ENCODE measurements at places on chromosomes 13 and 19.

DNA sequence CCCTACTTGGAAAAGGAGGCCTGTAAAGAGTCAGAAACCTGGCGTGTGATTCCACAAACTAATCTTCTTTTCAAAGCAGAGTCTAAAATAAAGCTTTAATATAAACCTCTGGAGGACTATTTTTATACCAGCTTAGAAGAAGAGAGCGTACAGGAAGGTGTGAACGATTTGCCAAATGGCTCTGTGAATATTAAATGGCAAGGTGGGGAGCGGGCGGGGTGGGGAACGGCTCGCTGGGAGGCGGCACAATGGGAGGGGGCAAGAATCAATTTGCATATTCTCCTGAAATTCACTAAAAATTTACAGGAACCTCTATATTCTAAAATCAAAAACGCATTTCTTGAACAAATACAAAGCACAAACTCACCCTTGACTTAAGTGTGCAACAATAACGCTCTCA lies 982 bp downstream of the ZNF780B start:
- no peak for DNase-seq

DNA sequence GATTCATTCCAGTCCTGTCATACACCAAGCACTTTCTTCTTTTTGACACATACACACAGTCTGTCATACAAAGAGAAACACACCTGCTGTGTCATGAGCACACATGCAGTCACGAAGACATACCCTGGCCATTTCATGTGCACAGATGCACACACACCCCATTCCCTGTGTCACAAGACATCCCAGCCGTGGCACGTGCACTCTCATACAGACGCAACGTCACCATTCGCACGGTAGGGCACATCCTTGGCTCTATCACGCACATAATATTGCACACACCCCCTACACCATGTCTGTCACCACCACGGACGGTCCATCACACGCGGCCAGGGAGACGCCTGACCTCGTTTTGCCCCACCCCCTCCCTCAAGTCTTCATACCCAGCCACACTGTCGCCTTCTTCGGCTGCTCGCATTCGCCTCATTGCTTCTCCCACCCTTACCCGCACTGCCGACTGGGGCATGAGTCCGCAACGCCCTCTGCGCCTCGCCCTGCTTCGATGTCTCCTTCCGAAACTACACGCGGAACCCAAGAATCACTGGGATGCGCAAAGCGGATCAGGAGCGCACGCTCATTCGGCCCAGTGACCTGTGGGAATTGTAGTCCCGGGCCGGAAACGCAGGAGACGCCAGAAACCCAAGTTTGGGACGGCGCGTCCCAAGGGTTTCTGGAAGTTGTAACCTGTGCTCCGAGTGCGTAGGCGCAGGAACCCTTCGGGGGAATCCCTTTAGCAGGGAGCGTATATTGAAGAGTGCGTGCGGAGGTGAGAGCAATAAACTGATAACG lies 6.8 kb upstream of the ZNF283 start:
- peak; percentile 68 for DNase-seq

DNA sequence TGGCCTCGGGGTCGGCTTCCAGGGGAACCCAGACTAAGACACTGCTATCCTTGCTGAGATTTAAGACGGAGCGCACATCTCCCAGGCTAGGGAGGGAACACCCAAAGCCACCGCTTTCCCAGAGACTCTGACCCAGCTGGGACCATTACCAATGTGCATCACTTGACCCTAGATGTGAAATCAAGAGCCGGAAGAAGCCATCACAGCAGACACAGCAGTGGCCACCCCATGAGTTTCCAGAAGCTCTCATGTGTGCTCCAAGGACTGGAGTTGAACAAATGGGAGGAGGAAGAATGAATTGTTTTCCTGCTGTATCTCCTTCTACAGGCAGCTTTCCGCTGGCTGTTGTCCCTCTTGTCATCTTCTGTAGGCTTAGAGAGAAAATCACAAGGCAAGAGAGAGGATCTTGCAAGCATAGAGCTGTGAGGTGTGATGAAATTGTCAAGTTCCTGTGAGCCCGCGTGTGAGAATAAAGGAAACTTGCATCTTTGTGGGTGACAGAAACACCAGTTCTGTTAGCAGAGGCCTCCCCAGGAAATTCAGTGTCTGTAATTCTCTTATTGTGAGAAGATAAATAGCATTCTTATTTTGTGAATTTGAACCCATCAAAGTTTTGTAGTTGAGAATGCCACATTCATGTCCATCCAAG lies 711.8 kb downstream of the UQCRFS1 start:
- peak; percentile 69 for DNase-seq

GRCh38 chr13:102839462-102839861 lies 6.4 kb upstream of the ERCC5 start:
- no peak for DNase-seq

DNA sequence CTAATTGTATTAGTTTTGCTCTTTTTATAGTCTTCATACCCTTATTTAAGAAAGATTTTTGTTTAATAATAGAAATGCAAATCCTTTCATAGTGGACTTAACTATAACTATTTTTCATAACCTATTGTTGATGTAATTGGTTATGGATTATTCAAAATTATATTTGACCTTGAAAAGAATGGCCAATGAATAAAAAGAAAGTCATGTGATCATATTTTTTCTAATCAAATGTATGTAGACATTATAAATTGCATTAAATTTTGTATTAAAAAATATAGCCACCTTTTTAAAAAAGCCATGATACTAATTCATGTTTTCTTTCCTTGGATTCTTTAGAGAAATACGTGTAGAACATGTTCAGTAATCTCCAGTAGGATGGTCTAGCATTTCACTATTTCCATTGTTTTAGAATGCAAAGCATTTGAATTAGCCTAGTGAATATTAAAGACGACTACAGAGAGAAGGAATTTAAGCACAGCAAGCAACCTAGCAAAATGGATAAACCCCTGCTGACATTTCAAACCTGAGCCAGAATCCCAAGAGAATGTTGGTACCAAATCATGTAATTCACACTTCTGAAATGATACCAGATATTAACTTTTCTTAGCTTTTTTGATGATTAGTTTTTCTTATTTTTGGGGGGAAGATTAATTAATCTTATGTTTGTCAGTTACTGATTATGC lies 1297.4 kb upstream of the MIR17HG start:
- no peak for DNase-seq

DNA sequence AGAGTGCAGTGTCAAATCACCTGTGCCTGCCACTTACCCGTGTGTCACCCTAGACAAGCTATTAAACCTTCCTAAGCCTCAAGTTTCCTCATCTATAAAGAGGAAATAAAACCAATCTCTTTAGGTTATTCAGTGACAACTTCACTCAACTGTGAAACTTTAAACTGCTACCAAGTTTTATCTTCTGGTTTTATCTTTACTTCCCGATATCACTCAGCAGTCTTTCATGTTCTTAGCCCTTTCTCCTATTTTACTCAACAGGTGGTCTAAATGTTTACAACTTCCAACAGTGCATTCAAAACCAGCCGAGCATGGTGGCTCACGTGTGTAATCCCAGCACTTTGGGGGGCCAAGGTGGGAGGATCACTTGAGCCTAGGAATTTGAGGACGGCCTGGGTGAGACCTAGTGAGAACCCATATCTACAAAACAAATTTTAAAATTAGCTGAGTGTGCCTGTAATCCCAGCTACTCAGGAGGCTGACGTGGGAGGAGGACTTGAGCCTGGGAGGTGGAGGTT lies 59.6 kb downstream of the GPALPP1 start:
- no peak for DNase-seq

- peak; percentile 69 for DNase-seq
Measured at GRCh38 chr19:49930483-49931011, 1.2 kb upstream of the NUP62 start.

DNA sequence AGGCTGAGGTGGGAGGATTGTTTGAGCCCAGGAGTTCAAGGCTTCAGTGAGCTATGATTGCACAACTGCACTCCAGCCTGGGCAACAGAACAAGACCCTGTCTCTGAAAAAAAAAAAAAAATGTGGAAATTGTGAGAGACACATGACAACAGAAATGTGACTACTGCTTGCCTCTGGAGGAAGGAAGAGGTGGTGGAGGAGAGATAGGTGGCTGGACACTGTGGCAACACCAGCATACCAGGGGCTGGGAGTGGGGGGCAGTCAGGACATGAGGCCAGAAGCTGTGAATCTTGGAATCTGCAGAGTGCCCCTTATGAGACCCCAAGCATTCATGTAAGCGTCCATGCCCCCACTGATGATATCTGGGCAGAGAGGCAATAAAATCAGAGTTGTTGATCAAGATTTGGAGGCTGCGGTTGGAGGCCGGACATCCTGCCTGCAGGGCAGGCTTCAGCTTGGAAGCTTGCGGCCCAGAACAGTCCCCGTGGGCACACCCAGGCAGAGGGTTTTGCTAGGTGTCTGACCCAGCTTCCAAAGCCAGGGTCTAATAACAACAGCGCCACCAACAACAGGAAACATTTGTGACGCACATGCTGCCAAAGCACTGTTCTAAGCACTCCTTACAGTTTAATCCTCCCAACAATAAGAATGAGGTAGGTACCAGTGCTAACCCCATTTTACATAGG lies 16.9 kb downstream of the FAM187B start:
- DNase-seq = peak; percentile 93

DNA sequence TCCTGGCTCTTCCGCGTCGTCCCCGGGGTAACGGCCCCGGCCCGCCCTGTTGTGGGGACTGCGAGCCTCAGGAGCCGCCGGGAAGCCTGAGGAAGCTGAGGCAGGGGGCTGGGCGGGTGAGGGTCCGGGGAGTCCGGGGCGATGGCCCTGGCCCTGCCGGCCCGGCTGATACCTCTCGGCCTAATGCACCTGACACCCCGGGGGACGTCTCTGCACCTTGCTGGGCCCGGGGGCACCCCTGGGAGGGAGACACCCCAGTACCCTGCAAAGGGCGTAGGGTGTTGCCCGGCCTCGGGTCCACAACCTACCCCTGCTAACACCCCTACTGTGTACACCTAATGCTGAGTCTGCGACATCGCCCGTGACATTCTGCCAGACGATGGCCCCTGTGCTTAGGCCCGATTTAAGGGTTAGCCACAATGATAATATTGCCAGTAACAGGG lies 410 bp downstream of the PIN1 start:
- DNase-seq = no peak

DNA sequence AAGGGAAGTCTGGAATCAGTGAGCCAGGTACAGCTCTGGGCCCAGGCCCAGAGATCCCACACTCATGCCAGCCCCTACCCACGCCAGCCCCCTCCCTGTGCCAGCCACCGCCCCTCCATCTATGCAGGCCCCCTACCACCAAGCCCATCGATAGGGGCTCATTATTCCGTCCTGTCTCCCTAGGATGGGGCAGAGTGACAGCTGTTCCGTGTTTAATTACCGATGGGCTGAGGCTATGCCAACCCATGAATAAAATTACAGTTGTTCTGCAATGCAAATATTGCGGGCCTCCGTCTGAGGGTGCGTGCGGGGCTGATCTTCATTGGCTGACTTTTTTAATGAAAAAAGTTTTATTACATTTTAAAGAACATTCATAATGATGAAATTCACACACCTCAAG lies 35.6 kb upstream of the PEPD start:
- no peak for DNase-seq

GRCh38 chr13:49256841-49257240 lies 9.1 kb downstream of the CDADC1 start:
- DNase-seq = no peak

DNA sequence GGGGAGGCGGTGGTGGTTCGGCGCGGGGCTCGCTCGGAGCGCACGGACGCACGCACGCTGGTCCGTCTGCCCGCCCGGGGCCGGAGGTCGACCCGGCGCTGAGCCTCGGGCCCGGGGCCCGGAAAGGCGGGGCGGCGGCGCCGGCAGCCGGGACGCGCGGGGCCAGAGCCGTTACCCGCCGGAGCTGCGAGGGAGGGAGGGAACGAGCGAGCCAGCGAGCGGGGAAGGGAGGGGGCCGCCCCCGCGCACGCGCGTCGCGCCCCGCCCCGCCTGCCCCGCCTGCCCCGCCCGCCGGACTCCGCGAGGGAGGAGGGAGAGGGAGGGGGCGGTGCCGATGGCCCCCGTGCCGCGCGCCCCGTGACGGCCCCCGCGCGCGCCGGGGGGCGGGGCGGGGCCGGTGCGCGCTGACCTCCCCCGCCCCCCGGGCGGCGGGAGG lies 15.0 kb downstream of the CIC start:
- DNase-seq = peak; percentile 95

GRCh38 chr19:37941782-37942515 lies 34.9 kb downstream of the SIPA1L3 start:
- DNase-seq = no peak

DNA sequence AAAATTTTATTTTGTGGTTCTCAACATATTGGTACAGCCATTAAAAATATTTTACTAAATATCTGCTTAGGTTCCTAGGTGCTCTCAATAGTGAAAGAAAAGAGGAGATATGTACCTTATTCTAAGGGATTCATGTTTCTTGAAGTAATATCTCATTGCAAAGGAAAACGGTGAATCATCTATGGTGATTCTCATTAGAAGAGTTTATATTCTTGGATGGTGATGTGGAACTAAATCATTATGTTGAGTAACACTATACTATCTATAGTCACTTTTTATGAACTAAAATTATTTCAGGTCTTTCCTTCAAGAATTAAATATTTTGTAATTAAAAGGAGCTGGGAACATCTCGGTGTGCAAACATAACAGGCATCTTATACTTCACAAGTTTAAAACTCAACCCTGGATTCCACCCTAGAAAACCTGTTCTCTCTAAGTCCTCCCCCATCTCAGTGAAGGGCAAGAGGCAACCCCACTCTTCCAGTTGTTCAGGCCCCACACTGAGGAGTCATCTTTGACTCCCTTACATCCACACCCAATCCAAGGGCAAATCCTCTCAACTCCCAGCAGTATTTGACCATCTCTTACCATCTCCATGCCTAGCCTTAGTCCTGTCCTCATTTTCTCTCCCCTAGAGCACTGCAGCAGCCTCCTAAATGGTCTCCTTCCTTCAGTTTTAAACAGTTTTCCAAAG lies 140.1 kb downstream of the RGCC start:
- DNase-seq = no peak

- peak; percentile 83 for DNase-seq
Measured at GRCh38 chr19:49210108-49210900, 52.7 kb downstream of the TRPM4 start.

DNA sequence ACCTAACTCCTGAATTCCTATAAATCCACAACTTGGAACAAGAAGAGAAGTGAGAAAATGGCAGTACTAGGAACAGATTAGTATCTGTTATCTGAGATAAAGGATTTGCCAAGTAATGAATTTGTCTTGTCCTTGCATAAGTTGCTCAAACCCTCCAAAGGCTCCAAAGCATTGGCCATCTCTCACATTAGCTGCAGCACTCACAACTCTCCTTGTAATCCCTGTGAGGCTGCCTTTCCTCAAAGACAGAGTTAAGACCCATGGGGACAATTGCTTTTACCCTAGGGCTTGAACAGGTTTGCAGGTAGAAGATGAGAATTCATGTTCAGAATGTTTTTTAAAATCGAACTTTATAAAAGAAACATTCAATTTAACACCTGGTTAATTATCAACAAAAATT lies 1702.2 kb downstream of the EFNB2 start:
- DNase-seq = no peak

- DNase-seq = peak; percentile 100
Measured at GRCh38 chr19:43754503-43755255, at the start of gene SMG9. Gene SMG9 (minus strand): TSS chr19:43754962. CDS start chr19:43750741, 4,221 bp downstream.

Measured in activated CD4-positive, alpha-beta T cell treated with anti-CD3 and anti-CD28 coated beads, Interleukin-2, amount 10 ng/mL, durations not matched to agents 24 days and 14 days (primary cell).